ENCODE measurements at places on chromosomes 5 and 9.

GRCh38 chr9:95791695-95792094, 83.8 kb upstream of the ERCC6L2 start:
- no peak for DNase-seq

- no peak for DNase-seq
These were observed 262.1 kb downstream of the ENC1 start for GRCh38 chr5:74378464-74378863.

GRCh38 chr5:53169933-53170332, 60.4 kb upstream of the MOCS2 start:
- no peak for DNase-seq

DNA sequence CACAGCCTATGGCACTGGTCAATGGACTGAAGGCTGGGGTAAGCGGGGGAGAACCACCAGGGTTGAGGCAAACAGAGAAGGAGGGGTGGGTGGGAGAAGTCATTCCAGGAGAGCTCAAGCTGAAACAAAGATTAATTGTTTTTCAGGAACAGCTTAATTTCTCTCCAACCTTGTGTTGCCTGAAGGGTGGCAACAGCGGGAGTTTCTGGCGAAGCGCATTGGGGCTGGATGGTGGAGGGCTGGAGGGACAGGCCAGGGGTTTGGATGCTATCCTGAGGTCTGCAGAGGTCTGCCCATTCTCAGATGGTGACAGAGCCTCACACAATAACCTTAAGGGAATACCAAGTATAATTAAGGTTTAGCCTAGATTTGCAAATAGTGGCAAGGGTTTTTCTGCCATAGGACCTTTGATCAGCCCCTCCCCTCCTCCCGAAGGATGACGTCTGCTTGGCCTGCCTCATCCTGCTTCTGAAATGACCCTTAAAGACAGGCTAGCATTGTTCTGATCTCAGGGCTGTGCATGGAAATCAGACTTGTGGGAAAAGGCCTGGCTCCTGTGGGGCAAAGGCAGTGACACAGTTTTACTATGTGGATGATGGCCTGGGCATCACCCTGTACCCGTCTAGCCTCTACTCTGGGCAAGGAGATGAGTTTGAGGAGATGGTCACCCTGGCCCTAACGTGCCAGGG, 32.7 kb downstream of the PSD2 start:
- no peak for DNase-seq

DNA sequence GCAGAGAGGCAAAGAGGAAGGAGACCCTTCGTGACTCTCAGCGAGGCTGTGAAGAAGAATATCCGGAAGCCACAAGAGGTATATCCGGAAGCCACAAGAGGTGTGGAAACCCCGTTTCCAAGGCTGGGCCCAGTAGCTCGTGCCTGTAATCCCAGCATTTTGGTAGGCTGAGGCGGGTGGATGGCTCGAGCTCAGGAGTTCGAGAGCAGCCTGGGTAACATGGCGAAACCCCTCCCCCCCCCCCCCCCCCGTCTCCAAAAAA, 612 bp upstream of the BBLN start:
- DNase-seq = no peak

Data from SK-N-MC (cell line).